ENCODE measurements at places on chromosomes 5 and 9.

DNA sequence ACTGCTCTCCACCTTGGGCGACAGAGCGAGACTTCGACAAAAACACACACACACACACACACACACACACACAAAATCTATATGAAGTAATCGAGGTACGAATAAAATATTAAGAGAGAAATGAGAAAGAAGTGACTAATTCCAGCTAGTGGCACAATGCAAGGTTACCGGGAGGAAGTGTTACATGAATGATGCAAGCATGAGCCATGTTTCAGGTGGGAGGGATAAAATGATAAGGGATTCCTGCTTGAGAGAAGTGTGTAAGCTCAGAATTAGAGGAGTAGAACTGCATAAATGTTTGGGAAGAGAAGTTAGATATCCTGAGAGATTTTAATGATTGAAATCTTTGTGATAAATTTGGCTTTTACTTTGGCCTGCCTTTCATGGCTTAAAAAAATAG, 18.8 kb downstream of the HAPLN1 start:
- H3K27me3 ChIP-seq = no peaks in the 10 kb centered on the region
- H3K4me3 ChIP-seq = no peak overlapping the region
- H3K27ac ChIP-seq = no peak overlapping the region
- H3K36me3 ChIP-seq = no peaks in the 10 kb centered on the region
- DNase-seq = peak; percentile 17
- H3K4me1 ChIP-seq = peaks cover 5% of the 10 kb centered on the region

- peaks cover 20% of the 10 kb centered on the region for H3K36me3 ChIP-seq
- DNase-seq = no peak
- H3K4me1 ChIP-seq = no peaks in the 10 kb centered on the region
- no peak overlapping the region for H3K4me3 ChIP-seq
- H3K27me3 ChIP-seq = no peaks in the 10 kb centered on the region
Observed at GRCh38 chr9:114031948-114032840, 45.9 kb downstream of the AMBP start.

GRCh38 chr9:7523426-7524043, 276.0 kb downstream of the DMAC1 start:
- H3K4me1 ChIP-seq = peaks cover 7% of the 10 kb centered on the region
- no peaks in the 10 kb centered on the region for H3K36me3 ChIP-seq
- no peak overlapping the region for H3K27ac ChIP-seq

DNA sequence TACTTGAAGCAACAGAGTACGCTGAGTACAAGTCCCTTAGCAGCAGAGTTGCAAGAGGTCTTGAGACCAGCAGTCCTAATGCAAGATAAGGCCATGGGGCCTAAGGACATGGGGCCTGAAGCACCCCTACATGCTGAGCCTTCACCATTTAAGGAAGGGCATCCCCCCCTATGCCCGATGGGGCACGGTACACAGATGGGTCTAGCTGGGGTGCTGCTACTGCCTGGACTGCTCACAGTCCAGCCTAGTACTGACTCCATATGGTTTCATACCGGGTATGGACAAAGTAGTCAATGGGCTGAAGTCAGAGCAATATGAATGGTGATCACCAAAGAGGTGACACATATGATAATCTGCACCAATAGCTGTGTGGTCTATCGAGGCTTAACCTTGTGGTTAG, 178.3 kb downstream of the PDE4D start:
- DNase-seq = no peak
- H3K27ac ChIP-seq = no peak overlapping the region
- no peaks in the 10 kb centered on the region for H3K4me1 ChIP-seq
- no peaks in the 10 kb centered on the region for H3K27me3 ChIP-seq
- H3K36me3 ChIP-seq = no peaks in the 10 kb centered on the region
- H3K4me3 ChIP-seq = no peak overlapping the region

GRCh38 chr9:87533271-87533670, 35.6 kb downstream of the DAPK1 start:
- no peaks in the 10 kb centered on the region for H3K36me3 ChIP-seq
- H3K27ac ChIP-seq = no peak overlapping the region
- DNase-seq = no peak
- H3K4me3 ChIP-seq = no peak overlapping the region
- no peaks in the 10 kb centered on the region for H3K4me1 ChIP-seq

- DNase-seq = no peak
- peaks cover 36% of the 10 kb centered on the region for H3K4me1 ChIP-seq
- no peak overlapping the region for H3K4me3 ChIP-seq
- no peaks in the 10 kb centered on the region for H3K36me3 ChIP-seq
- no peaks in the 10 kb centered on the region for H3K27me3 ChIP-seq
Observed at GRCh38 chr5:165152058-165152457, 1646.6 kb downstream of the MAT2B start.
